Stimulated activated naive CD8-positive, alpha-beta T cell treated with anti-CD3 and anti-CD28 coated beads, Interleukin-15, Interleukin-2, amounts not matched to agents 100 U/mL and 50 U/mL, for 24 hours (primary cell): ENCODE measurements at places on chromosomes 7 and 10.

DNA sequence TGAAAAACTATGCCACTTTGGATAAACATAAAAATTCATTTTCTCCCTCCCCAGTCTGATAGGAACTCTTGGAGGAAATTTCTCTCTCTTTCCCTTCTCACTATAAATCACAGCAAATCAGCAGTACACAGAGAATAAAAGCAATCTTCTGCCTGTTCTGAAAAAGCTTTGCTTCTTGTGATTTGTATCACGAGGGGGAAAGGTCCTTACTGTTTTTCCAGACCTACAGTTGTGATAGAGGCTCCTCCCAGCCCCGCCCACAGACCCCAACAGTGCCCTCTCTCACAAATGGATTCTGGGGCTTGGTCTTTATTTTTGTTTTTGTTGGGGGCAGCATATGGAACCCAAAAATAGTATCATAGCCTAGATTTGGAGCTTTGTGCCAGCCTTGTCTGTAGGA, 12.2 kb downstream of the FOXK1 start:
- DNase-seq: no peak

GRCh38 chr10:132422903-132423825, 26.2 kb downstream of the PWWP2B start:
- DNase-seq: no peak

DNA sequence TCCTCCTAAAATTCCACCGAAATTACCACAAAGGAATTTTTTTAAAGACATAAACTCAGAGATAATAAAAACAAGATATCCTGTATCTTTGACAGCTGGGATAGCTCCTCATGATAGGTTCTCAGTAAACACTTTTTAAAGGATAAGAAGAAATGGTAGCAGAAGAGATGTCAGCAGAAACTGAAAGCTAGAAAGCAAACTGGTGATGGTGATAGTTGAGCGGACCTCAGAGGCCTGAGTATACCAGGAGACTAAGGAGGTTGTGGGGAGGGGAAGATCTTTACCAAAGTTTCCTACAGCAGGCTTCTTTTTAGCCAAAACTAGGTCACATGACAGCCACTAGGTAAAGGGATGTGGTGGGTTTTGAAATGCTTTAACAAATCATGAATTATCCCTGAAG, 22.5 kb downstream of the PCGF5 start:
- no peak for DNase-seq

GRCh38 chr10:16436367-16436757, 448 bp upstream of the PTER start:
- peak; percentile 21 for DNase-seq

GRCh38 chr10:870564-871166, 60.8 kb downstream of the LARP4B start:
- no peak for DNase-seq

DNA sequence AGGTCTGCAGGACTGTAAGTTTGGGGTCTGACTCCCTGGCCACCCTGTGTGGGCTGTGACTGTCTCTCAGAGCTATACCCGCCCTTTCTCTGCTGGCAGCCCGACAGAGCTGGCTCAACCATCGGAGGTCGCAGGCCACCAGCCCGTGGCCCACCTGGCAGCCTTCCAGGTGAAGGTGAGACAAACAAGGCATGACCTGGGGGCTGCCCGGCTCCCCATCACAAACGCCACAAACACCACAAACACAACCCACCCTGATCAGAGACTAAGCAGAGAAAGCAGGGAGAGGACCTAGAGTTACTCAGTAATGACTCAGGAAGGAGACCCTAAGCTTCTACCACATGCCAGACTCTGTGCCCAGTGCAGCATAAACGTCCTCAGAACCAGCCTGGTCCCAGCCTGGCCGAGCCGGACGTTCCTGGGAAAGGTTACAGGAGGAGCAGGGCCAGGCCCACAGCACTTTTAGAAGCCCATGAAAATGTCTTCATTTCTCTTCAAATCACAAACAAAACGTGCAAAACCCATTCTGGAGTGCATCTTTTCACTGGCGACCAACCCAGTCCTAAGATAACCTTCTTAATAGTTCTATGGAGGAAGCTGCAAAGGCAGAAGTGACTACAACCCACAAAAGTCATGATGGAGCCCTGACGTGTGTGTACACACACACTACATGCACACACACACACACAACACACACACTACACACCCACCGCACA, 66.8 kb downstream of the MKI67 start:
- DNase-seq: peak; percentile 42

DNA sequence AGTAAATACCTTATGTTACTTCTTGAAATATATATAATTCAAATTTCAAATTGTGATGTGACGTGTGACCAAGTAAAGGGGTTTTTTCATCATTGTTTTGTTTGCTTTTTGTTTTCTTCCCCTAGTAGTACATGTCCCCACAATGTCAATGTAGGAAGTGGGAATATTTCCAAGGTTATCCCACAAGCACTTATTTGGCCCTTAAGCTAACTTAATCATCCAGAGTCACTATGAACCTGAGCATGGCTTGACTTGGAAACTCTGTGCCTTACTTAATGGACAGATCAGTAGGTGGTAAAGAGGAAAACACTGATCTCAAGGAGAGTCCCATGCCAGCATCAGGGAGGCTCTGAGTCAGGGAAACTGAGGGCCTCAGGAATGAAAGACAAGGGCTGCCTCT, 569.3 kb upstream of the IGFBP3 start:
- DNase-seq: no peak

GRCh38 chr10:1240341-1240775, 184.2 kb downstream of the WDR37 start:
- no peak for DNase-seq

- no peak for DNase-seq
These were observed 105.0 kb downstream of the SH2D4B start for GRCh38 chr10:80642661-80643060.

- DNase-seq: peak; percentile 79
These were observed 46.2 kb downstream of the GPAM start for GRCh38 chr10:112137154-112137987.

DNA sequence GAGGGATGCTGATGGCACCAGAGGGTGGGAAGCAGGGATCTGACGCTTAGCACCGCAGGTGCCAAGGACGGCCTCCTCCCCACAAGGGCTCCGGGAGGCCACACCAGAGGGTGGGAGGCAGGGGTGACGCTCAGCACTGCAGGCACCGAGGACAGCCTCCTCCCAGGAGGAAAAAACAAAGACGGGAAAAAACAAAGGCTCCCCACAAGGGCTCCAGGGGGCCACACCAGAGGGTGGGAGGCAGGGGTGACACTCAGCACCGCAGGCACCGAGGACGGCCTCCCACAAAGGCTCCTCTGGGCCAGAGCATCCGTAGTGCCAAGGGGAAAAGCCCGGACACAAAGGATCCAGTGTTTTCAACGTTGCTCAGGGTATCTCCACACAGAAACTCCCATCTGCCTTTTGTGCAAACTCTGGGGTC, 25.6 kb downstream of the DIP2C start:
- no peak for DNase-seq

GRCh38 chr7:152615031-152615741, 60.8 kb downstream of the XRCC2 start:
- DNase-seq: no peak

DNA sequence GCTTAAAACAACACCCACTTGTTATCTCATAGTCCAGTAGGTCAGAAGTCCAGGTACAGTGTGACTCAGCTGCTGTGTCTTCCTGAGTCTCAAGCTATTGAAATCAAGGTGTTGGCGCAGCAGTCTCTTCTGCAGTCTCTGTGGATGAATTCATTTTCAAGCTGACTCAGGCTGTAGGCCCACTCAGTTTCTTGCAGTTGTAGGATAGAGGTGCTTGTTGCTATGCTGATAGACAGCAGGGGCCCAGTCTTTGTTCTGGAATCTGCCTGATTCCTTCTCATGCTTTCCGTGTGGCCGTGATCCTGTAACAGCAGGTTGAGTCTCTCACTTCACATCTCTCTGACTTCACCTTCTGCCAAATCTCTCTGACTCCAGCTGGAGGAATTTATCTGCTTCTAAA, 400.4 kb upstream of the POM121L12 start:
- no peak for DNase-seq

DNA sequence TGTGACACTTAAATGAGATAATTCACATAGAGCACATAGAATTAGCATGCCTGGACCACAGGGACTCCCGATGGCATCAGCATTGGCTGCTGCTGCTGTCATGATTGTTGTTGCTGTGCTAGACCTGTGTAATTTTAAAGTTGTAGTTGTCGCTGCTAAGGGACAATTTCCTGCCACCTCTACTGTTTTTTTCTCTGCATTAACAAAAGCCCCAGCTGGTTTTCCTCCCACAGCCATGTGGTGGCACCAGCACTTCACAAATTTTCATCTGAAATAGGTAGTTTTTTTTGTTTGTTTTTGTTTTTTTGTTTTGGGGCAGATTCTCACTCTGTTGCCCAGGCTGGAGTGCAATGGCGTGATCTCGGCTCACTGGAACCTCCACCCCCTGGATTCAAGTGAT, 25.4 kb upstream of the PRXL2A start:
- DNase-seq: peak; percentile 25

GRCh38 chr7:125878235-125878956, 948.8 kb upstream of the POT1 start:
- no peak for DNase-seq

- DNase-seq: no peak
These were observed 9.5 kb upstream of the AP5Z1 start for GRCh38 chr7:4765776-4766490.

- no peak for DNase-seq
These were observed 170.2 kb downstream of the ITGB1 start for GRCh38 chr10:32787690-32788284.

GRCh38 chr10:63576501-63576900, 55.3 kb downstream of the REEP3 start:
- DNase-seq: no peak

DNA sequence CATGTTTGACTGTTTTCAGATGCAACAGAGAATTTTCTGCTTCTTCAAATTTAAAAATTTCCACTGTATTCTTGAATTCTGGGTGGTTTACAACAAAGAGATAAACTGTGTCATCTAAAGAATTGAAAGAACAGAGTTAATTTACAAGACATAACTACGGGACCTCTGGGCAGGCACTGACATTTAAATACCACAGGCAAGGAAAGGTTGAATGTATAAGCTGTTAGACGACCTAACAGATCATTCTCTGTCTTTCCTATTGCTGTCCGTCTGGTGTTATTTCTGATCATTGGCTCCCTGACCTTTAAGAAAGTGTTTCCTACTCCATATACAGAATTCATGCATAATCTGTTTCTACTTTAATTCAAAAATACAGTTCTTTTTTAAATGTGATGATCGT, 15.5 kb upstream of the PON3 start:
- DNase-seq: no peak

- DNase-seq: no peak
These were observed 20.8 kb upstream of the PTF1A start for GRCh38 chr10:23171232-23171876.

DNA sequence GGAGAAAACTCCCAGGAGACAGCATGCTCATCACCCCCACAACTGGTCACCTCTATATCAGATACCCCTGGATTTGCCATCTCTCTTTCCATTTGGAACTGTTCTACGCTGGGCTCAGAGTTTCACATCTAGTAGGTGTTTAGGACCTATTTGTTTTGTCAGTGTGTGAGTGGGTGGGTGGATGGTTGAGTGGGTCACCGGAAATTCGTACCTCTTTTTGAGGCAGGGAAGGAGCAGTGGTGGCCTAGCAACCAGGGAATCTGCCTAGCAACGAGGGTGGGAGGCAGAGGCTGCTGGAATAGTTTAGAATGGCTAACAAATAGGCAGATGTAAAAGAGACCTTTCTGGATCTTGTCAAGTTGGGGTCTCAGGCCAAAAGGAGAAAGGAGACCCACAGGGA, 23.2 kb upstream of the SLF2 start:
- no peak for DNase-seq

- peak; percentile 60 for DNase-seq
These were observed 337.7 kb upstream of the NPVF start for GRCh38 chr7:25565949-25566348.

GRCh38 chr10:69408318-69409175, 8.2 kb downstream of the TACR2 start:
- peak; percentile 94 for DNase-seq

GRCh38 chr10:19819419-19820033, 3.3 kb downstream of the PLXDC2 start:
- no peak for DNase-seq

GRCh38 chr7:129271500-129272355, 46.9 kb downstream of the AHCYL2 start:
- DNase-seq: peak; percentile 69

- no peak for DNase-seq
These were observed 9.4 kb upstream of the GATA3 start for GRCh38 chr10:8044908-8045725.

DNA sequence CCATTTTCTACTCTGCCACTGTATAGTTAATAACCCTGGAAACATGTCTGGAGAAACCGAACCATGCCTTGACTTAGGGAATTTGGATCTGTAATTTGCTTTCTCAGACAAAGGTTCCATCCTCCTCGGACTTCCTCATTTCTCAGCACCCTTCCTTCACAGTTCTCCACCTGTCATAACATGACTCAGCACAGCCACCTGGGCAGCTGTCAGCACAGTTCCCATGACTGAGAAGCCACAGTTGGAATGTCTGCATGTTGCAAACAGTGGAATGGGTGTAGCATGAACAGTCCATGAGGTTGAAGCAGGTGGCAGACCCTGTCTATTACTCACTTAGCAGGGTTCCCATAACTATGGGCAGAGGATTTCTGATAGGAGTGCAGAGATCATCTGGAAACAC, 634 bp upstream of the OR9A4 start:
- no peak for DNase-seq

DNA sequence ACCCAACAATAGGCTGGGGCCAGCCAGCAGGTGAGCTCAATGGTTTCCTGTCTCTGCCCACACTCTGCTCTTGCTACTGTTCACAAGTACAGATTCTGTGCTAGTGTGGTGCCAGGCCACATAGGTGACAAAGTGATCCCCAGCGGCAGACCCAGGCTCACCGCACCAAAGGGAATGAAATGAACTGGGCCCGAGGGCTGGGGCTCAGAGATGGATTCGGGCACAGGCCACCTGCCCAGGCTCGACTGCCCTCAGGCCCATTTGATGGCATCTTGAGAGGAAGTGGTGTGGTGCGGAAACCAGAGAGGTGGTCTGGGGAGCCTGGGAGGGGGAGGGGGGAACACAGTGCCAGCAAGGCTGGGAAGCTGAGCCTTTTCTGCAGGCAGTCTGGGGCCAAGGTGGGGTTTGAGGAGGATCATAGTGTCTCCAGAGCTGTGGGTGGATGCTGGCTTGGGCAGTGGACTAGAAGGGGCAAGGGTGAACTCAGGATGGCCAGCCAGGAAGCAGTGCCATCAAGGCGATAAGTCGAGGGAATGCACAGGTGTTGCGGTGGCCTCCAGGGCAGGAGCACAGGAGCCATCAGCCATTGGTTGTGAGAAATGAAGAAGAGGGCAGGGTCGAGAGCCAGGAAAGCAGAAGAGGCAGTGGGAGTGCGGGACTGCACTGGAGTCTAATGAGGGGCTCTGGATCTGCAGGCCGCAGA, 85.2 kb downstream of the ARHGAP22 start:
- no peak for DNase-seq

- DNase-seq: peak; percentile 65
These were observed 15.5 kb downstream of the CARD11 start for GRCh38 chr7:3028071-3028757.

DNA sequence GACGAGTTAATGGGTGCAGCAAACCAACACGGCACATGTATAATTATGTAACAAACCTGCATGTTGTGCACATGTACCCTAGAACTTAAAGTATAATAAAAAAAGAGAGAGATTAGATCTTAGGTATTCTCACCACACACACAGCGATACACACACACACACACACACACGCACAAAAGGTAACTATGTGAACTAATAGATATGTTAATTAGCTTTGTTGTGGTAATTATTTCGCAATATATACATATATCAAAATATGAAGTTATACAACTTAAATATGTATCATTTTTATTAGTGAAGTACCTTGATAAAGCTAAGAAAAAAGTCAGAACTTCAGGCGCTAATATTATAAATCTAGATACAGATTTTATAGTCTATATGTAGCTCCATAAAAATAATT, 849.2 kb downstream of the IPMK start:
- no peak for DNase-seq
